ENCODE measurements at places on chromosomes 6 and 20.
A peak's percentile ranks its signal among the peaks of the same experiment; 100 is the strongest.

- no peak for ATAC-seq
Measured at GRCh38 chr6:69487688-69488087, 309.1 kb downstream of the LMBRD1 start.

GRCh38 chr20:35312318-35312717 is 20.1 kb upstream of the FAM83C start:
- ATAC-seq = peak; percentile 12

DNA sequence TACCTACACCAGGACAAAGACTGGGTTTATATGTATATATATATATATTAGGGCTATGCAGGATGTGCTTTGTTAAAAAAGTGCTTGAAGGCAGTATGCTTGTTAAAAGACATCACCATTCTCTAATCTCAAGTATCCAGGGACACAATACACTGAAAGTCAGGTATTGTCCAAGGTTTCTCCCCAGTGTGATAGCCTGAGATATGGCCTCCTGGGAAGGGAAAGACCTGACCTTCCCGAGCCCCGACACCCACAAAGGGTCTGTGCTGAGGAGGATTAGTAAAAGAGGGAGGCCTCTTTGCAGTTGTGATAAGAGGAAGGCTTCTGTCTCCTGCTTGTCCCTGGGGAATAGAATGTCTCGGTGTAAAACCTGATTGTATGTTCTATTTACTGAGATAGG is 156.9 kb downstream of the GPX5 start:
- no peak for ATAC-seq

DNA sequence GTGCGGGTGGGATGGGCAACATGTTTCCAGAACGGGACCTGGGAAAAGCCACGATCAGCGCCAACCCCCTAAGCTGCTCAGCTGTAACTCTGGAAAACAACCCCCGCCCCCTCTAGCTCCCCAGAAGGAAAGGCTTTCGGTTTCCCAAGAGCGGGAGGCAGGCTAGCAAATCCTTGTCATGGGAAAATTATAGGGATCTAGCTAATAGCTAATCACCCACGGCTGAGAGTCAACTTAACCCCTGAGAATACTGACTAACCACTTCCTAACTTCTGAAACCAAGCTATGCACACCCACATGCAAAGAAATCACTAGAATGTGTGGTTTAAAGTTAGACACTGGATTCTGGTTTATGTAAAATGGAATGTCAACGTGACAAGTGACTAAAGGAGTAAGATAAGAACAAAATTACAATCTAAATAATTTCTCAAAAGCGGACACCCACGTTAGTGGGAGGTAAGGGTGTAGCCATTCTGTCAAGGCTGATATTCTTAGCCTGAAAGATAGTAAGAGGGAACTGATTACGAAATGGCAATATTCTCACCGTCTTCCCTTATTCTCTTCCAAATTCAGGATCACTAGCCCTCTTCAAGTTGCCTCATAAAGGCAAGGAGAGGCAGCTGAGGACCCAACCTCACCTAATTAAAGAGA is 20.1 kb downstream of the JAG1 start:
- ATAC-seq = no peak

DNA sequence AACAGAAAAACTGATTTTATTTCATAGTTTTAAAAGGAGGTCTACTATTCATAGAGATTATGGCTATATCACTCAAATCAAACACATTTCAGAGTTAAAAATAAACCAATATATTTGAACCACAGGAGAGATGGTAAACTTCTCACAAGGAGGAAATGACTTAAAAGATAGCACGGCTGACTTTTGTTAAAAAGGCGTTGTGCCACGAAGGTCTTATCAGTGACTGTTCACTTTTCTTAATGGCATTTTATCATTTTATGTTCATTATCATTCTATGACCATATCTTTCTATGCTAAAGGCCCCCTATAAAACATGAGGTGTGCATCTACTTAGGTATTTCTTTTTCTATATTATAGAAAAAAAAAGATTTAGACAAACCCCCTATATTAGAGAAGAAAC is 19.6 kb downstream of the ELOVL4 start:
- ATAC-seq = no peak

DNA sequence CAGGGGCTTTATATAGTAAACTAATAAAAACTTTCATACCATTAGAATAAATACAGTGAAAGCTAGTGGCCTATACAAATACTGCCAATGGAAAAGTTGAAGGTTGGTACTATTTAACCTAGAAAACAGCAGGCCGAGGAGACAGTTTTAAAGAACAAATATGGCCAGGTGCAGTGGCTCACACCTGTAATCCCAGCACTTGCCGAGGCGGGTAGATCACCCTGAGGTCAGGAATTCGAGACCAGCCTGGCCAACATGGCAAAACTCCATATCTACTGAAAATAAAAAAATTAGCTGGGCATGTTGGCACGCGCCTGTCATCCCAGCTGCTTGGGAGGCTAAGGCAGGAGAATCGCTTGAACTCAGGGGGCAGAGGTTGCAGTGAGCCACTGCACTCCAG is 24.8 kb downstream of the GLYATL3 start:
- ATAC-seq = no peak

- ATAC-seq = peak; percentile 38
Measured at GRCh38 chr6:90226257-90226656, 70.4 kb downstream of the BACH2 start.

GRCh38 chr6:43873806-43874714 is 104.0 kb downstream of the VEGFA start:
- ATAC-seq = no peak

GRCh38 chr6:114339706-114340105 is 3.1 kb downstream of the HS3ST5 start:
- no peak for ATAC-seq

DNA sequence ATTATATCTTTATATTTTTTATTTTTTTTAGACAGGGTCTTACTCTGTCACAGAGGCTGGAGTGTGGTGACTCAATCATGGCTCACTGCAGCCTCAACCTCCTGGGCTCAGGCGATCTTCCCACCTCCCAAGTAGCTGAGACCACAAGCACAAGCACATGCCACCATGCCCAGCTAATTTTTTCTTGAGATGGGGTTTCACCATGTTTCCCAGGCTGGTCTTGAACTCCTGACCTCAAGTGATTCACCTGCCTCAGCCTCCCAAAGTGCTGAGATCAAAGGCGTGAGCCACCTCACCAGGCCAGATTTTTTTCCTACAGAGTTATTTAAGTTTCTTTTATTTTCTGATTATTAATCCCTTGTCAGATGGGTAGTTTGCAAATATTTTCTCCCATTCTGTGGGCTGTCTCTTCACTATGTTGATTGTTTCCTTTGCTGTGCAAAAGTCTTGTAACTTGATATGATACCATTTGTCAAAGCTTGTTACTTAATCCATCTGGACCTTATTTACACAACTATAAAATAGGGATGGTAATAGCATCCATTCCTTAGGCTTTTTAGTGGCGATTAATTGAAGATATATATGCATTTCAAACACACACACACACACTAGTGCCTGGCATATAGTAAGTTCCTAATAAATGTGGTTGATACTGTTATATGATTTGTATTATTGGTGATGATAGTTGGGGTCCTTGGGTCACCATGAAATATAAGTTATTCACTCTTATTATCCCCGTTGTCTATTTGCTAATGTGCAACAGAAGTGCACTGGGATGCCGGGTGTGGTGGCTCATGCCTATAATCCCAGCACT is 187.1 kb downstream of the BCAS1 start:
- peak; percentile 42 for ATAC-seq

DNA sequence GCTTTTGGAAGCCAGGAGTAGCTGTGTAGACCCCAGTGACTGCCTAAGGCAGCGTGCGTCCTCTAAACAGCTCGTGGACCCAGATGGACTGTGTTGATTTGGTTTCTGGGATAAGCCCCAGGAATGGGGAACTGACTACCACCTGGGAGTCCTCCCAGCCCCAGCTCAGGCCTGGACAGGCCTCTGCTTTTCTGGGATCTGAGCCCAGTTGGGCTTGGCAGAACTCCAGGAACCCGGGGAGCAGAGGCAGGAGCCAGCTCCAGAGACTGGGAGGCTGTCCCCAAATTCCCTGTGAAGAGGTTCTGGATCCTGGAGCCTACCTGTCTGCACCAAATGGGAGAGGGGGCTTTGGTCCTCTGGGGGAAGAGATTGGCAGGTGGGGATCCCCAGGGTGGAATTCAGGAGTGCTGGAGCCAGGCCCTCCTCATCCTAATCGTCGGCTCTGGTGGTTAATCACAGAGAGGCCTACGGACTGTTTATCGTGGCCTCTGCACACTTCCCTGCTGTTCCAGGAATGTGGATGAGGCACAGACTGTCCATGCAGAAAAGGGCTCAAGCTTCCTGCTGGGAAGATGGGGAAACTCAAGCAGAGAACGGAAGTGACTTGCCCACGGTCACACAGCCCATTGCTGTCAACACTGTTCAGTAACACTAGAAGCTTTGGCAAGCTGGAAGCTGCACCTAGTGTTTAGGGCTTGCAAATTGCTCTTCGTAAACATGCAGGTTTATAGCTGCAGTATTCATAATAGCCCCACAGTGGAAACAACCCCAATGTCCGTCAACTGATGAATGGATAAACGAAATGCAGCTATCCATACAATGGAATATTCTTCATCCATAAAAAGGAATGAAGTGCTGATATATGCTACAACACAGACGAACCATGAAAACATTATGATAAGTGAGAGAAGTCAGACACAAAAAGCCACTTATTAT is 100.6 kb downstream of the KCNB1 start:
- no peak for ATAC-seq

- ATAC-seq = no peak
Measured at GRCh38 chr20:32206760-32207625, 550 bp downstream of the PLAGL2 start.

GRCh38 chr20:51313358-51313827 is 229.1 kb downstream of the NFATC2 start:
- ATAC-seq = no peak

DNA sequence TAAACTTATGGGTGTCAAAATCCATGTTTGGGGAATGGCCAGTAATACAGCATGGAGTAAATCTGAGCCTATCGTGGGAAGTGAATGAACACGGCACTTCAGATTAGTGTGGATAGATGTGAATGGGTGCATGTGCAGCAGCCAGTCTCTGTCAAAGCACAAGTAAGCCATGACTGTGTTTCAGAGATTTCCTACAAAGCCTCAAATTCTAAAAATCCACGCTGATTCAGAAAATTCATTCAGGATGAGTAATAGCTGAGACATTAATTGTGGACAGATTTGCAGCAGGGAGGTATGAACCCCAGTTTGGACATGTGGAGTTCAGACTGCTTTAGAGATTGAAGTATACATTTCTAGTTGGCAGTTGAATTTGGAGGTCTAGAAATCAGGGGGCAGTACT is 115.1 kb downstream of the QKI start:
- no peak for ATAC-seq

DNA sequence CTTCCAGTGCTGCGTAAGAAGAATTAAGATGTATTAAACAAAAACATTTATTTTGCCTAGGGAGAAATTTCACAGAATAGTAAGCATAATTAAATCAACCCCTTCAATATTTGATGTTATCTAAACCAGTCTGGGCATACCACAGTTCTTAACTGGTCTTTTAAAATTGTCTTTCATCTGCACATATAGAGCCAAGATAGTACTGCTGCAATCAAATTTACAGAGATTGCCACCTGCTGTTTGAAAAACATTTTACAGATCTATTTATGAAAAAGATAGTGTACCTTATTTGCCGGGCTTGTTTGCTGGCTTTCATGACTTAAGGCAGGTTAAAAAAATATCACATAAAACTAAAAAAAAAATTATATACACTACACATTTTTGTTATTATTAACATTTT is 323.2 kb downstream of the ADGRB3 start:
- no peak for ATAC-seq

DNA sequence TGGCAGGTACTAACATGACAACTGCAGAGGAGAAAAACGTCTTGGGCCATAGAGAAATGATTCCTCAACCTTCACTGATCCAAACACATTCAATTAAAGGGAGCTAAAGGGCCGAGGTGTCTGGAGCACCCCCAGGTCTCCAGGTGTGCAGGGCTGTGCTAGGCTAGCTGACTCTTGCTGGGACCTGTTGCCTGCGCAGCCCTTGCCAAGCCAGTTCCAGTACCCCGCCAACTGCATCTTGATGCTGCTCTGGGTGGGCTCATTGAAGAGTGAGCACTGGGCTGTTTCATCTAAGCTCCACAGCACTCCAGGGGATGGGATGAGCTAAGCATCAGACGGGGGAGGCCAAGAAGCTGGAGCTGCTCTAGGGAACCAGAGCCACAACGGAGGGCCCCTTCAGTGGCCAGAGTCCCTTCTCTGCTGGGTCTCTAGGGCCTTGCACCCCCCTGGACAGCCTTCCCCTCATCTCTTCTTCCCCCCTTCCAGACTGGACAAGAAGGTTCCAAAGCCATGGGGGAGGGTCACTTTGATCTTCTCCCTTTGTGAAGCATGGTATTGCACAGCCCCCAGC is 15.9 kb downstream of the LEMD2 start:
- no peak for ATAC-seq

- peak; percentile 35 for ATAC-seq
Measured at GRCh38 chr6:138372711-138373463, 4.8 kb upstream of the SMIM28 start.

DNA sequence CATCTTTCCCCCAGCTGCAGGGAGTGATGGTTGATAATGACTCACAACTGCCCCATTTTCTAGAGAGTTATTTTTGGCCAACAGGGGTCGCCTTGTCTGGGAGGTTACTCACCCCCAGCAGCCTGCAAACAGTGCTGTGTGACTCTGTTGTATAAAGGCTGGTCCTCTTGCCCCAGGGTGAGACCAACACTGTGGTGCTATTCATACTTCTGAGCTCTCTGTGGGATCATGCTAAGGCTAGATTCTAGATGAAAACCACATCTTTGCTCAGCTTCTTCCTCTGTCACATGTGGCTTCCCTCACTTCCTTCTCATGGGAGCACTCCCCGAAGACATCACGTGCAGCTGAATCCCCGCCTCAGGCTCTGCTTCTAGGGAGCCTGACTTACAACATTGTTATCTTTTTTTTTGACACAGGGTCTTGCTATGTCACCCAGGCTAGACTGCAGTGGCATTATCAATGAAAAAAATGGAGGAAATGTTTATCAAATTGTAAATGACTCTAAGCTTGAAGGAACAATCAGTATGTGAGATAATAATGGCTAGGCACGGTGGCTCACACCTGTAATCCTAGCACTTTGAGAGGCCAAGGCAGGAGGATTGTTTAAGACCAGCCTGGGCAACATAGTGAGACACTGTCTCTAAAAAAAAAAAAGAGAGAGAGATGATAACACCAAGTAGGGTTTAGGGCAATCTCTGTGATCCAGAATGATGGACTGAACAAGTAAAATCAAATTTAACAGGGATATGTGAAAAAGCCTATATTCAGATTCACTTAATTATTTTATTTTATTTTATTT is 55.7 kb upstream of the SLC23A2 start:
- peak; percentile 96 for ATAC-seq

GRCh38 chr6:137323860-137324259 is 104.7 kb upstream of the IFNGR1 start:
- no peak for ATAC-seq

- no peak for ATAC-seq
Measured at GRCh38 chr6:138492113-138492512, 7.2 kb downstream of the NHSL1 start.

- no peak for ATAC-seq
Measured at GRCh38 chr6:169824021-169824420, 72.6 kb downstream of the ERMARD start.

Data from activated CD4-positive, CD25-positive, alpha-beta regulatory T cell treated with anti-CD3 and anti-CD28 coated beads, Interleukin-2, amount 50 U/mL, for 24 hours (primary cell).